ENCODE measurements at places on chromosomes 12 and 14.

- no peak for DNase-seq
Measured at GRCh38 chr12:48311313-48311712, 39.4 kb downstream of the ZNF641 start.

- peak; percentile 82 for DNase-seq
Measured at GRCh38 chr12:116455540-116456329, 103.4 kb upstream of the MAP1LC3B2 start.

- DNase-seq: no peak
Measured at GRCh38 chr12:65670775-65671174, 153.5 kb upstream of the HMGA2 start.

- no peak for DNase-seq
Measured at GRCh38 chr14:99679111-99679510, 5.0 kb upstream of the CYP46A1 start.

GRCh38 chr12:95674631-95675030, 115.9 kb downstream of the NTN4 start:
- no peak for DNase-seq

GRCh38 chr12:68114606-68115005, 44.9 kb downstream of the IFNG start:
- DNase-seq: no peak

GRCh38 chr12:92337128-92337527, 191.5 kb upstream of the BTG1 start:
- DNase-seq: no peak

DNA sequence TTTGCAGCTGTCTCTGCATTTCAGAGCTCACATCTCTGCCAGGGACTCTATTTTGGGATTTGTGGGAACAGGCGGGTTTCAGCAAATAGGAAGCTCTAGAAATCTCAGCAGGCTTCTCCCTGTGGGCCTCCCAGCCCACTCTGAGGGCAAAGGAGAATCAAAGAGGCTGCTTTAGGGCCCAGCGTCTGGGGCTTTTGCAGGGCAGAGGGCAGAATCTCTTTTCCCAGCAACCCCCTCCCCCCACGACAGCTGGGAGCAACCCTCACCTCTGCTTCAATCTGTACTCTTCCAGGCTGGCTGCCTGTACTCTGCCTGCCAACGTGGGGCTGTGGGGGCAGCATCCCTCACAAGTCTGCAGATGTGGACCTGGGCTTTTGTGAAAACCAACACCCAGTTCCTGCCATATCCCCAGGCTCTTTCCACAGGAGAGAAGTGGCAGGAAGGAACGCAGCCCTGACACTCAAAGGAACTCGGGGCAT, 529.6 kb upstream of the TBX3 start:
- DNase-seq: no peak

- no peak for DNase-seq
Measured at GRCh38 chr12:87217491-87217890, 811.7 kb downstream of the C12orf50 start.
